Nucleus accumbens (tissue), 56 donors: ENCODE measurements at places on chromosomes 16 and 17.

GRCh38 chr16:65905331-65905730, 461.2 kb upstream of the CDH5 start:
- no peak for DNase-seq

DNA sequence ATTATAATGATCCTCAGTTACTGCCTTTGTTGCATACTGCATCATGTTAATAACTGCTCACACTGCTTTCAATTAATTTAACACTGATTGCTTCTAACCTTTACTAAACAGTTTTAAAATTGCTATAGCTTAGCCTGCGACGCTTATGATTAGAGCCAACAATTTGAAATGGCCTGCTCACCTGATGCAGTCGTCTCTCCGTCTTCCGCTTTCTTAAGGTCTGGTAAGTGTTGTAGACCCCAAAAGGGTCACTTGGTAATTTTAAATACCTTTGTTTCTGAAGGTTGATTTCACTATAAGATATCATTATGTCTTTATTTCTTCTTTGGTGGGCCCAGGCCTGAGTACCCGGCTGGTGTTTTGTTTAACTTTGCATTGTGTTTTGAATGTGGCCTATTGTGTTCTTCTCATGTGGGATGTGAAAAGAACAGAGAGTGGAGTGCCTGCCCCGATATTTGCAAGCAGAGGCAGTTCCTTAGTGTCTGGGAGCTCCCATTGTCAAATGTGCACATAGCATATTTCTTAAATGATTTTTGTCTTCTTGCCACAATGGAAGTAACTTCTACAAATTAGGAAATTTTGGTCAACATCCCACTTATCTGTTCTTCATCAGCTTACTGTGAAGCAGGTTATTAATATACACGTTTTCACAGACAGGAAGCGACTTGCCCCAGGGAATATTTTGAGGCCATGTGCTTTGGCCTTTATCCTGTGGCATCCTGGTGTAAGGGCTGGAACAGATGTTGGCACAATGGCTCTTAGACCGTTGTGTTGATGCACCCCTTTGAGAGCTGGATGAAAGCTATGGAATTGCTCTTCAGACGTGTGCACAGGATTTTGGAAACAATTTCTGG, 2.9 kb downstream of the PHKB start:
- no peak for DNase-seq

- no peak for DNase-seq
These were observed 50.8 kb downstream of the PHKB start for GRCh38 chr16:47511882-47512281.

GRCh38 chr16:19604911-19605310, 49.4 kb downstream of the VPS35L start:
- DNase-seq, result no peak

DNA sequence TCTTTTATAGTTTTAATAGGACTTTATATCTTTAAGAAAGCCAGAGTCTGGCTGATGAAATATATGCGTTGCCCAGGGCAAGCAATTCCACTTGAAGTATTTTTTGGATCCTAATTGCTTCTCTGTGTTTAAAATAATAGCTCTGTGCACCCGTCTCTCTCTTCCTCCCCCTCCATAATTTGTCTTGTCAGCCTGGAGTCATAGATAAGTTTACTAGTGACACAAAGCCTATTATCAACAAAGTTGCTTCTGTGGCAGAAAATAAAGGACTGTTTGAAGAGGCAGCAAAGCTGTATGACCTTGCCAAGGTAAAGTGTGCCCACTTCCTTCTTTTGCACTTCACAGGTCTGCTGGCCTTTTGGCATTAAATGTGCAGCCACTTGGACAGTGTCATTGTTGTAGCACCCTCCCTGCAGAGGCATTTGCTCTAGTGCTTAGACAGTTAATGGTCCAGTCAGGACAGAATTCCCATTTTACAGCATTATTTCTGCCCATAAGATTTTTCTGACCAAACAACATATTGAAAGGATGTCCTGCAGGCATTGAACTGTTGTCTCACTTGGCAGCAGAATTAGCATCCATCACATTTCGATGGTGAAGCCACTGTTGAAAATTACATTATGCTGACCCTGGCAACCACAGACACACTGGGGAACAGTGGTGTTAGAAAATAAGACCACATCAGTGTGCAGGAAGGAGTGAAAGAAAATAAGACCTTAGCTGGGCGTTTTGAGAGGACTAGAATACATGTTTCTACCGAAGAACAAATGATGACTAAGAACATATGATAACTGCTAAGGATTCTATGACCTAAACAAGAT, 28.4 kb upstream of the SLC12A3 start:
- DNase-seq, result no peak

GRCh38 chr16:75028544-75029135, 29.8 kb downstream of the ZNRF1 start:
- no peak for DNase-seq

GRCh38 chr16:12148120-12148519, 171.6 kb downstream of the SNX29 start:
- no peak for DNase-seq

- no peak for DNase-seq
These were observed 14.8 kb upstream of the ADCY7 start for GRCh38 chr16:50251375-50252081.

GRCh38 chr17:34143430-34143829, 111.7 kb upstream of the CCL2 start:
- no peak for DNase-seq

GRCh38 chr16:11277607-11278337, 1.5 kb upstream of the PRM2 start:
- no peak for DNase-seq

GRCh38 chr17:6683081-6683684, 30.0 kb downstream of the SLC13A5 start:
- no peak for DNase-seq

DNA sequence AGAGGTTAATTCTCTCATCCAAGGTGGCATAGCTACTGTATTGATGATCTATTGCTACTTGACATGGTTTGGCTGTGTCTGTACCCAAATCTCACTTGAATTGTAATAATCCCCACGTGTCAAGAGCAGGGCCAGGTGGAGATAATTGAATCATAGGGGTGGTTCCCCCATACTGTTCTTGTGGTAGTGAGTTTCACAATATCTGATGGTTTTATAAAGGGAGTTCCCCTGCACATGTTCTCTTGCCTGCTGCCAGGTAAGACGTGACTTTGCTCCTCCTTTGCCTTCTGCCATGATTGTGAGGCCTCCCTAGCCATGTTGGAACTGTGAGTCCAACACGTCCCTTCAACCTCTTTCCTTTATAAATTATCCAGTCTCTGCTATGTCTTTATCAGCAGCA, 22.9 kb upstream of the CPPED1 start:
- no peak for DNase-seq

DNA sequence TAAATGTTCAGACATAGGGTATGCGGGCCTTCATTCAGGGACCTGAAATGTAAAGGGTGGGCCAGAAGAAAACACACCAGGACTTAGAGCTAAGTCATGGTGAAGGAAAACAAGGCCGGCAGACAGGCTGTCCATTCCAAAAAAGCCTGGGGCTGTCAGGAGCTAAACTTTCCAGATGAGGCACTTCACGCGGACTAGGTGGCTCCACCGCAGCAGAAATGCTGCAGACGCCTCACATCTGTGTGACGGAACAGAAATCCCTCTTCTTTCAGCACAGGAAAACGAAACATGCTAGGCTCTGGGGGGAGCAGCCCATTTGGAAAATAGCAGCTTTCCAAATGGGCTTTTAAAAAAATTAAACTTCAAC, 88.7 kb downstream of the HS3ST3A1 start:
- DNase-seq, result no peak

DNA sequence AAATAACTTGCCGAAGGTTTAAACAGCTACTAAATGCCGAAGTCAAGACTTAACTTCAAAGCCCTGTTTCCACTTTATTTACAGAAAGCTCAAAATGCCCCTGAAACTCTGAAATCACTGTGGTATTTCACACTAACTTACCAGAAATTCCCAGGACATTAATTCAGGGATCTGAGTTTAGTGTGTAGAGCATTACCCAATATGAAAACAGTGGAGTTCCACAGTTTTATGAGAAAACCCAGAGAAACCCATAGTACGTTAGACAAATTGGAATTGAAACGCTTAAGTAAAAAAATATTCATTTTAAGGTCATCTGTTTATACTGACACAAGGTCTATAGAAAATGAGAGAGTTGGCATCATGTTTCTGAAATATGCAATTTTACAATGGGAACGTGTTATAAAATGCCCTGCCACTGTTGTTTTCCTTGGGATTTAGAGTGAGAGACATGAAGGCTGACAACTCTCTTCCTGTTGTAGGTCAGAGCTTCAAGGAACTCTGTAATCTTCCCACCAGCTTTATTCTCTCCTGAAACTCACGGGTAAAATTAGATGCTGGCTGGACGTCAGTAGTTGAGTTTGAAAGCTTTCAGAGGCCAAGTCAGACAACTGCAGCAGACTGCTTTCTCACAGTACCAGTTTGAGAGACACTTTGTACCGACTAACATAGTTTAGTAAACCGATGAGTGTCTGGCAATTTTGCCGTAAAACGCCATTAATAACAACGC, 139.4 kb upstream of the TBX2 start:
- DNase-seq, result no peak

DNA sequence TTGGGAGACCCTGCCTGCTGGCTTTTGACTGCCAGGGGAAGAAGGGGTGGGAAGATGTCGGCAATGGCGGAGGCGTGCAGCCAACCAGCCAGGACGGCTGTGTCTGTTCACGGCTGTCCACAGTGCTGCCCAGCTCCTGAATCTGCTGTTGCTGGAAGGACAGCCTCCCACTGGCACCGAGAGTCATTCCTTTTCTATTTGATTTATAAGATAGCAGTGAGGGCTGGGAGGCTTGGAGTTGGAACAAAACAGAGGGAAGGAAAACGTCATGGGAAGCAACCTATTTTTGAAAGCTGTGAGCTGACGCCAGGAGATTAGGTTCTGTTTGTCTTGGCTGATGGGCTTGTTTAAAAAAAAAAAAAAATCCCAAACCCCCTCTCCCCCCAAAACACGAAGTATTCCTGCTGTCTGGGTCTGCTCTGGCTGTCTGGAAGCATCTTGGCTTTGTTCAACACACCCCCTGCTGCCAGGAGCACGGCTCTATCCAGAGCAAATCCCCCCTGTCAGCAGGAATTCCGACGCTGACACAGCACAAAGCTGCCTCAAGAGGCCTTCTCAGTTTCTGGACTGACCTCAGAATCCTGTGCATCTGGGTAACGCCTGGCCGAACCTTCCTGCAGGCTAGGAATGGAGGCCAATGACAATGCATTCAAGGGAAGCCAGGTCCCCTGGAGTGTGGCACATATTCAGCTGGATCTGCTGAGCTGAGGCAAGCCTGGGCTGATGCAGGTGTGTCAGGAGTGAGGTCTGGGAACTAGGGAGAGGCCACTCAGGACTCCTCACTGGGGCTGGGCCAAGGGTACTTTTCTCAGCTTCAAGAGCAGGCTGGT, 41.0 kb upstream of the SREBF1 start:
- DNase-seq, result peak; percentile 44

DNA sequence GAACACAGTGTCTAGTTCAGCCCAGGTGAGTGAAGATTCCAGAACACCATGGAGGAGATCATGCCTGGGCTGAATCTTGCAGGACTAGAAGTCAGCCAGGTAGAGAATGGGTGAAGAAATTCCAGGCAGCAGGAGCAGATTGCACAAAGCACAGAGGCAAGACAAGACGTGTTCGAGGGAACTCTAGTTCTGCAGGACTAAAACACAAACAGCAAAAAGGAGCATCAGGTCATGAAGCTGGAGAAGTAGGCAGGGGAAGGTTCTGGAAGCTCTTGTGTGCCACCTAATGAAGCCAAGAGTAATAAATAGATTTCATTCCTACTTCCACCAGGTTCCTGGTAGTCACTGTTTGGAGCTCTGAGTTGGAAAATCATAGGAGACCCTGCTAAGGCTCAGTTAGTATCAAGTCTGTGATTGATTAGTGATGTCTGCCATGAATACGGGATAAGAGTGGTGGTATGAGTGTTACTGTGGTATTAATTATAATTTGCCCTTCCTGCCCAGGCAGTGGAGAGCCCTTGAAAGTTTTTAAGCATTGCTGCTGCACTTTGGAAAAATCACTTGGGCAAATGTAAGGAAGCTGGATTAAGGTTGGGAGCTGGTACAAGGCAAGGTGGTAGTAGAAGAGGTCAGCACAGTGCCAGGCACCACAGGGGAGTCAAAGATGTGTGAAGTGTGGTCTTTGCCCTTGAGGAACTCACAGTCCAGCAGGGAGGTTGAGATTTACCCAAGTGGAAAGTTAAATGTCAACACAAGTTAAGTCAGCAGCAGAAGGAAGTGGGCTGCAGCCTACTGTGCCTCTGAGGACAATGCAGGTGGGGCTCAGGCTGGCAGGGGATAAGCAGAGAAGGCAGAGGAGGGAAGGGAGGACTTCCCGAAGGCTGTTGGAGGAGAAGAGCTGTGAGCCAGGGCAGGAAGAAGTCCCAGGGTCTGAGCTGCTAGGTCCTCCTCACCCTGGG, 13.5 kb upstream of the FOXN1 start:
- no peak for DNase-seq

GRCh38 chr17:60493847-60494321, 32.2 kb downstream of the APPBP2 start:
- no peak for DNase-seq

- no peak for DNase-seq
These were observed 1.6 kb downstream of the TRADD start for GRCh38 chr16:67157892-67158635.

GRCh38 chr16:28504707-28505404, 1.8 kb downstream of the IL27 start:
- no peak for DNase-seq

GRCh38 chr16:71711789-71712188, 12.7 kb downstream of the PHLPP2 start:
- DNase-seq, result no peak

DNA sequence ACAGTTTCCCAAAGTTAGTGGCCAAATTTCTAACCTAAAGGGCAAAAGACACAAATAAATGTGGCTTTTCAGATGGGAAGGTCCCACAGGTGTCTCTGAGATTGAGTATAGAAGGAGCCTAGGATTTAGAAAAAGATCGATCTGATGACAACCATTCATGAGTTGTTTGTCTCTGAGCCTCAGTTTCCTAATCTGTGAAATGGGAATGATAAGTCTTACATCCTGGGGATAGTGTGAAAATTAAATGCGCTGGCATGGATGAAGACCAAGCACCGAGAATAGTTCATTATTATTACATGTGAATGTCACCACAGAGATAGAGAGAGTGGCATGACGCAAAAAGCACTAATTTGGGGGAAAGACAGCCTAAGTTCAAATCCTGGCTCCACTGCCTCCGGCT, 7.2 kb downstream of the CDH5 start:
- no peak for DNase-seq
